ENCODE measurements at places on chromosomes 2 and 18. TPM values are rescaled to one million over a fixed set of nuclear protein-coding genes. Genes with fewer than 3 reads are reported as not detected.

DNA sequence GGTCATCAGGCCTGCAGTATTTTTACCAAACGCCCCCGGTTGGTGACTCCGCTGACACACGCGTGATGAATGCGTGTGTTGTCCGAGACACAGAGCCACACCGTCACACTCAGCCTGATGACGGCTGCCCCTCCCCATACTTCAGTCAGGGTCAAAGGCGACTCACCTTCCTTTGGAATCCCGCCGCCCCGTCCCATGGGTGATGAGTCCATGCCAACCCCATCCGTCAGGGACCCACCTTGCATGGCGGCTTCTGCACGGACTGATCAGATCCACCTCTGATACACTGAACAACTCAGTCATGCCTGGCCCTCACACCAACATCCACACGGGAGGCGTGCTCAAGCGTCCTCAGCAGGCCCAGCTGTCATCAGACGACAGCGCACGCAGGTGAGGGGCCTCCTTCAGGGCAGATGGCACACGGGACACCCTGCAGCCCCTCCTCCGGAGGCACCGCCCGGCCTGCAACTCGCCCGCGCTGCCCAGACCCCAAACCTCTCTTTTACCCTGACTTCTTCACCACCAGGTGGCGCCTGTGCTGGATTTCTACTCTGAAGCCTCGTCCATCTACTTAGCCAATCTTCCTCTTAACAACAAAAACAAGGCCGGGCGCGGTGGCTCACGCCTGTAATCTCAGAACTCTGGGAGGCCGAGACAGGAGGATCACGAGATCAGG, 89.2 kb downstream of the ZNF516 start:
- no peak overlapping the region for H3K27ac ChIP-seq
- H3K4me3 ChIP-seq, result no peak overlapping the region
- no peaks in the 10 kb centered on the region for H3K4me1 ChIP-seq
- no peaks in the 10 kb centered on the region for H3K36me3 ChIP-seq

- H3K27ac ChIP-seq, result no peak overlapping the region
- DNase-seq, result no peak
- no peaks in the 10 kb centered on the region for H3K27me3 ChIP-seq
- no peaks in the 10 kb centered on the region for H3K36me3 ChIP-seq
- H3K4me3 ChIP-seq, result no peak overlapping the region
- peaks cover 11% of the 10 kb centered on the region for H3K4me1 ChIP-seq
These were observed 139.2 kb downstream of the MGAT5 start for GRCh38 chr2:134393075-134393461.

- H3K27ac ChIP-seq, result no peak overlapping the region
- DNase-seq, result no peak
- no peaks in the 10 kb centered on the region for H3K4me1 ChIP-seq
- no peaks in the 10 kb centered on the region for H3K27me3 ChIP-seq
These were observed 5.3 kb downstream of the CAPN13 start for GRCh38 chr2:30801821-30802455.

- H3K27ac ChIP-seq, result no peak overlapping the region
- H3K27me3 ChIP-seq, result peaks cover 5% of the 10 kb centered on the region
- no peaks in the 10 kb centered on the region for H3K36me3 ChIP-seq
- DNase-seq, result no peak
- no peaks in the 10 kb centered on the region for H3K4me1 ChIP-seq
These were observed 3057.4 kb downstream of the RPIA start for GRCh38 chr2:91748902-91749301.

DNA sequence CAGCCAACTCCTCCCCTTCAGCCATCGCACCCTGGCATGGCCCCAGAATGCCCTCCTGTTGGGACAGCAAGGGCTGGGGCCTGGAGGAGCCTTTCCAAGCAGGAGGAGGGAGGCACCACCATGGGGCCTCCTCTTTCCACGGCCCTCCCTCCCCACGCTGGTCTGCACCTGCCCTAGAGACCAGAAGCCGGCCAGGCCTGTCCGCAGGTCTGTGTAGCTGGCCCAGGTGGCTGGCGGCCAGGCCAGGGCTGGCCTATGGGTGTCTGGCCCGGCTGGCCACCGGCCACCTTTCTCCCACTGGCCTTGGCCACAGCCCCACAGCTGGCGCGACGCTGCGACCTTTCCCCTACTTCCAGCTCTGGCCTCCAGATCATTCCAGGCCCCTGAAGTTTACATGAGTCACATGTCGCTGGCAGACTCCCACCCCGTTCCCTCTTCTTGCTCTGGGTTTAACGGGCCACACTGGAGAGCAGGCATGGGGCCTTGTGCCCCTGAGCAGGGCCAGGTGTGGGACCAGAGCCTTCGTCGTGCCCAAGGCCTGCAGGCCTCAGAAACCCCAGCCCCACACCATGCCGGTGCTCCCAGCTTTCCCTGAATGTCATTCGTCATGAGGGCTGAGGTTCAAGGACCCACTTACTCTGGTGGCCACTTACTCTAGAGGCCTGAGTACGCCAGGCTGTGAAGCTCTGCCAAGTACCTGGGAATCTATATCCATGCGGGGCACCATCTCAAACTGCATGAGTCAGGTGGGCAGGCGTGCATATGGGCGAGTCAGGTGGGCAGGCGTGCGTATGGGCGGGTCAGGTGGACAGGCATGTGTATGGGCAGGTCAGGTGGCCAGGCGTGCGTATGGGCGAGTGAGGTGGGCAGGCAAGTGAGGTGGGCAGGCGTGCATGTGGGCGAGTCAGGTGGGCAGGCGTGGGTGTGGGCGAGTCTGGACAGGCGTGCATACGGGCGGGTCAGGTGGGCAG, 33.3 kb upstream of the KLF11 start:
- no peaks in the 10 kb centered on the region for H3K36me3 ChIP-seq
- no peaks in the 10 kb centered on the region for H3K27me3 ChIP-seq
- H3K4me1 ChIP-seq, result no peaks in the 10 kb centered on the region
- H3K27ac ChIP-seq, result no peak overlapping the region
- DNase-seq, result no peak

- DNase-seq, result no peak
- H3K4me3 ChIP-seq, result no peak overlapping the region
- H3K27me3 ChIP-seq, result no peaks in the 10 kb centered on the region
- no peak overlapping the region for H3K27ac ChIP-seq
- H3K4me1 ChIP-seq, result peaks cover 33% of the 10 kb centered on the region
These were observed 7.0 kb downstream of the TNS1 start for GRCh38 chr2:217995731-217996231.

DNA sequence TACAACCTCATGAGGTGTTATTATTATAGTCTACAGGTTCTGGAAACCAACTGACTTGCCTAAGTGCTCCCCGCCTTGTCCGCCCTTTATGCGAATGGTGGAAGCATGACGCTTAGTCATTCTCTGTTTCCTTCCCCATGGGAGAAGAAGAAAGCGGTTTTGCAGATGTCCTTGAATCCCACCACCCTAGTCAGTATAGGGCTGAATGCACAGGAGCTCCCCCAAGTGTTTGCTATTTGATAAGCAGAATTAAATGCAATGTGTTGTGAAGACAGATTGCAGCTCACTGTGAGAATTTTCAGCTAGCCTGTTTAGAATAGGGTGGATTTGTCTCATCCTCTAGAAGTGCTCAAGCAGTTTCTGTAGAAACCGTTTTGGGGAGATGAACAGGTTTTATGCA, 652.0 kb downstream of the DCC start:
- no peaks in the 10 kb centered on the region for H3K36me3 ChIP-seq
- no peak overlapping the region for H3K4me3 ChIP-seq
- H3K27ac ChIP-seq, result no peak overlapping the region
- no peak for DNase-seq

DNA sequence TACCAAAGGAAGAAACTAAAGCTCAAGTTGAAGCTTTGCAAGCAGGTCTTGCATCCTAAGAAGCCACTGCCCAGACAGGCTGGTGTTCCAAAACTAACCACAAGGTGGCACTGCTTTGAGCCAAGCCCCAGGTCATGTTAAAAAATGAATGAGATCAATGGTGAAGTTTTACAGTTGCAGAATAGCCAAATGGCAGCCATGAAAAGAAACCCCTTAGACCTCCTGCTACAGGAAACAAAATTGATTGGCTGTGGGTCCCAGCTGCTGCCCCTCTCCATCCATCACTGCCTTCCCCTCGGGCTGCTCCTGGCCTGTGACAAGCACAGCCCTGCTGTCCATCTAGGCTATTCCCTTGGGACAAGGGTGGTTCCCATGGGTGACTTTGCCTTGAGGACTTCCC, 20.7 kb upstream of the MREG start:
- no peak overlapping the region for H3K27ac ChIP-seq
- peak; percentile 77 for DNase-seq
- H3K4me3 ChIP-seq, result no peak overlapping the region
- no peaks in the 10 kb centered on the region for H3K27me3 ChIP-seq

- H3K4me3 ChIP-seq, result no peak overlapping the region
- peaks cover 14% of the 10 kb centered on the region for H3K36me3 ChIP-seq
These were observed 23.7 kb downstream of the CENPO start for GRCh38 chr2:24816884-24817283.

- H3K27me3 ChIP-seq, result no peaks in the 10 kb centered on the region
- no peak overlapping the region for H3K4me3 ChIP-seq
- no peak for DNase-seq
- no peak overlapping the region for H3K27ac ChIP-seq
- H3K4me1 ChIP-seq, result no peaks in the 10 kb centered on the region
These were observed 111.4 kb upstream of the TEX51 start for GRCh38 chr2:126787289-126787688.

DNA sequence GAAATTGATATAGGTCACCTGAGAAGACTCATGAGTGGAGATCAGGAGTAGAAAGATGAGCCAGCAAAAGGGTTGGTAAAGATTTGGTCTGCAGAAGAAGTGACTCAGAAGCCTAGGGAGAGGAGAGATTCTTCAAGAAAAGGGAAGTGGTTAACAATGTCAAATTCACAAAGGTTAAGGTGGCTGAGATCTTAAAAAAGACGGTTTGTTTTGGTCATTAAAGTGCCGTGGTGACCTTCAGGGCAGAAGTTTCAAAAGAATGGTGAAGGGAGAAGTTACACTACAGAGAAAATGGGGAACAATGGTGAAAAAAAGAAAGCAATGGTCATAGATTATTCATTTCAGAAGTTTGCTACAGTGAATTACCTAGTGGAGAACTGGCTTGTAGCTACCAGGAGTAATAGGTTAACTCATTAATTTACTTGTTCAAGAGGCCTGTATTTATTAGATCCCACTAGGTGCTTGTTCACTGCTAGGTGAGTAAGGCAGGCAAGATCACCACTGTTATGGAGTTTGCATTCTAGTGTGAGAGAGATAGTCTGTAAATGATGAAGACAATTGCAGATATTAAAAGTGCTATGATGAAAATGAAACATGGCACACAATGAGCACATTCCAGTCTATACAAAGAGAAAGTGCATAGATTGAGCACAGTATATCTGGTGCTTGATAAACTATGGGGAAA, 43.0 kb downstream of the FBXO48 start:
- no peaks in the 10 kb centered on the region for H3K4me1 ChIP-seq
- no peak for DNase-seq
- H3K4me3 ChIP-seq, result no peak overlapping the region
- no peak overlapping the region for H3K27ac ChIP-seq
- no peaks in the 10 kb centered on the region for H3K36me3 ChIP-seq
- peaks cover 20% of the 10 kb centered on the region for H3K27me3 ChIP-seq

DNA sequence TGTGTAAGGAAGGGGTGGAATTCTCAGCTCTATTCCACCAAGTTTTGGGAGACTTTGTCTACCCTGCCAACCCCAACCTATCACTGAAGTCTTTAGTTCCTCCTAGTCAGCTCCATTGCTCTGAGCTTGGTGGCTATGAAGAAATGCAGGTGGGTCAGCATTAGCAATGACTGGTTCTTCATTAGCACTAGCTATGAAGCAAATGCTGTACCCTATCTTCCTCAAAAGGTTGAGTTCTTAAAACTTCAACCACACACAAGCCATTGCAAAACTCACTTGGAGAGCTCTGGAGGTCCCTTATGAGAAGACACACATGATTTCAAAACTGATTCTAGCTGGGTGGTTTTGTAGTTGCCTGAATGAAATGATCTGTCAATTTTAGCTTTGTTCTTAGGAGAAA, 193.8 kb downstream of the IKZF2 start:
- no peak overlapping the region for H3K27ac ChIP-seq
- no peak for DNase-seq
- H3K4me1 ChIP-seq, result no peaks in the 10 kb centered on the region
- no peaks in the 10 kb centered on the region for H3K36me3 ChIP-seq

GRCh38 chr2:10717628-10718027, 3.8 kb upstream of the ATP6V1C2 start:
- H3K4me3 ChIP-seq, result no peak overlapping the region
- no peaks in the 10 kb centered on the region for H3K36me3 ChIP-seq
- peaks cover 27% of the 10 kb centered on the region for H3K4me1 ChIP-seq
- H3K27ac ChIP-seq, result peak overlapping the region; percentile 67
- H3K27me3 ChIP-seq, result peaks cover 23% of the 10 kb centered on the region

- DNase-seq, result no peak
- no peak overlapping the region for H3K27ac ChIP-seq
- no peaks in the 10 kb centered on the region for H3K36me3 ChIP-seq
- peaks cover 65% of the 10 kb centered on the region for H3K27me3 ChIP-seq
- no peaks in the 10 kb centered on the region for H3K4me1 ChIP-seq
These were observed 28.3 kb upstream of the ATP6V1B1 start for GRCh38 chr2:70907130-70908057.

DNA sequence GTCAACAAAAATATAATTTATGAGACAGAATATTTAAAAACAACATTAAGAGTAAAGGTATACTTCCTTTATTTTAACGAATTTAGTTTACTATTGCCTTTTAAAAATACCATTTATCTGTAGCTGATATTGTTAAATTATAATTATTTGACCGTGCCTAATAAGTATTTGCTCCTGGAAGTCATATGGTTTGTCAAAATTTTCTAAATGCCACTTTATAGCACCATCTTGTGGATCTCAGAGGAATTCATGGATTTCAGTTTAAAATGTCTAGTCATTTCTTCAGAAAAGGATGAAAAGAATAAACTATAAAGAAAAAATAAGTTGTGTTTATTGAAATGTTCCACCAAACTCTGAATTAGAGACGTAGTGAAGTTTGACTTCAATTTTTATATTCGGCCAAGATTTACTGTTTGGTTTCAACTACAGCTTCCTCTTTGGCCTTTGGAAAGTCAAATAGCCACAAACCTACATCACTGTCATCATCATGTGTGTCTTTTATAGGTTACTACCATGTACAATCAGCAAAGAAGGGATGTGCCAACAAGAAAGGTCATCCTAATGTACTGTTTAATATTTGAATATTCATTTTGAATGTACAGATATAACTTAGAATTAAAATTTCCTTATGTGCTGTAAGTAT, 10.3 kb upstream of the FTCDNL1 start:
- no peak overlapping the region for H3K27ac ChIP-seq
- H3K27me3 ChIP-seq, result peaks cover 8% of the 10 kb centered on the region
- H3K4me1 ChIP-seq, result no peaks in the 10 kb centered on the region

GRCh38 chr2:218074031-218074430, 5.0 kb downstream of the RUFY4 start:
- H3K27ac ChIP-seq, result no peak overlapping the region
- no peaks in the 10 kb centered on the region for H3K27me3 ChIP-seq
- H3K4me1 ChIP-seq, result no peaks in the 10 kb centered on the region
- H3K4me3 ChIP-seq, result no peak overlapping the region
- peak; percentile 17 for DNase-seq
- H3K36me3 ChIP-seq, result no peaks in the 10 kb centered on the region

GPR155 gene
- total RNA-seq, result 1.7 TPM

LYPD6B gene
- total RNA-seq, result not detected

ATP8B1 gene
- 100 TPM for total RNA-seq

SESTD1 gene
- total RNA-seq, result 72.4 TPM

TWIST2 gene
- total RNA-seq, result 1.2 TPM

ACKR3 gene
- 24.0 TPM for total RNA-seq

IL1RL2 gene
- total RNA-seq, result 0.21 TPM

MC2R gene
- total RNA-seq, result not detected

PDE1A gene
- total RNA-seq, result 0.83 TPM

EEF1B2 gene
- total RNA-seq, result 576 TPM

SERPINE2 gene
- 8.8 TPM for total RNA-seq

Measured in endothelial cell of umbilical vein (primary cell).